Neural cell (in vitro differentiated cells): ENCODE measurements at places on chromosomes 11 and 22. TPM values are rescaled to one million over a fixed set of nuclear protein-coding genes. Genes with fewer than 3 reads are reported as not detected.

The FIBIN gene
- not detected in 2 replicates for polyA plus RNA-seq

The PI4KA gene
- 42.2 and 48.0 TPM in 2 replicates for polyA plus RNA-seq

The VPREB1 gene
- polyA plus RNA-seq: not detected in 2 replicates

The SEPTIN3 gene
- 167 and 177 TPM in 2 replicates for polyA plus RNA-seq

The MB gene
- polyA plus RNA-seq: 0.51 TPM in 1 of 2 replicates, not detected in the other

The SLN gene
- polyA plus RNA-seq: not detected in 2 replicates

The FXYD6 gene
- 218 and 259 TPM in 2 replicates for polyA plus RNA-seq

The TRIM48 gene
- not detected in 2 replicates for polyA plus RNA-seq

The OR5D16 gene
- polyA plus RNA-seq: not detected in 2 replicates

The ANO9 gene
- polyA plus RNA-seq: not detected in 2 replicates

The SCN4B gene
- 0.61 and 0.92 TPM in 2 replicates for polyA plus RNA-seq

The ACAT1 gene
- polyA plus RNA-seq: 89.0 and 96.9 TPM in 2 replicates

The KCNJ4 gene
- 1.4 and 1.7 TPM in 2 replicates for polyA plus RNA-seq

The LGALS12 gene
- polyA plus RNA-seq: not detected in 2 replicates

The CRYBB3 gene
- polyA plus RNA-seq: not detected in 2 replicates

The PHLDA2 gene
- not detected in 2 replicates for polyA plus RNA-seq

The UCP3 gene
- polyA plus RNA-seq: 6.8 and 7.8 TPM in 2 replicates

The C11orf98 gene
- 92.0 and 103 TPM in 2 replicates for polyA plus RNA-seq

The ELMOD1 gene
- polyA plus RNA-seq: 11.9 and 12.5 TPM in 2 replicates

The OR8A1 gene
- polyA plus RNA-seq: not detected in 2 replicates

The DDI1 gene
- not detected in 2 replicates for polyA plus RNA-seq

The TTLL1 gene
- 36.3 and 41.8 TPM in 2 replicates for polyA plus RNA-seq

The MAJIN gene
- polyA plus RNA-seq: not detected in 2 replicates

The SLC22A12 gene
- not detected in 2 replicates for polyA plus RNA-seq

The DGAT2 gene
- 2.7 and 4.3 TPM in 2 replicates for polyA plus RNA-seq
